ENCODE measurements at places on chromosomes 3 and 15.

- no peak for DNase-seq
- H3K4me3 ChIP-seq, result no peak overlapping the region
- H3K4me1 ChIP-seq, result peaks cover 4% of the 10 kb centered on the region
- H3K27ac ChIP-seq, result no peak overlapping the region
- no peaks in the 10 kb centered on the region for H3K27me3 ChIP-seq
Observed at GRCh38 chr15:49824775-49825099, 203.9 kb downstream of the DTWD1 start.

- no peak overlapping the region for H3K27ac ChIP-seq
- no peak for DNase-seq
- H3K4me3 ChIP-seq, result no peak overlapping the region
- H3K27me3 ChIP-seq, result no peaks in the 10 kb centered on the region
- peaks cover 5% of the 10 kb centered on the region for H3K4me1 ChIP-seq
Observed at GRCh38 chr3:157409516-157409915, 27.1 kb upstream of the PTX3 start.

DNA sequence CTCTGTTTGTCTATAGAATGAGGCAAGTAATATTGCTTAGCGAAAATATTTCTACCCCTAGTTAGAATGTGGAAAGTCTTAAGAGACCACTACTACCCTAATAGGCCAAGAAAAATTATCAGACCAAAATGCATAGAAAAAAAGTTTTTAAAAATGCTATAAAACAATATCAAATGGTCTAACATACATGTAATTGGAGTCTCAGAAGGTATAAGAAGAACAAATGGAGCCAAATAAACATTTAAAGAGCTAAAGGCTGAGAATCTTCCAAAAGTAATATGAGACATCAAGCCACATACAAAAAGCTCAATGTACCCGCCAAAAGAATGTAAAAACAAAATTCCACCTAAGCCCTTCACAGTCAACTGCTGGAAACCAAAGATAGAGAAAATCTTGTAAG is 133.5 kb upstream of the GADL1 start:
- H3K36me3 ChIP-seq, result no peaks in the 10 kb centered on the region
- DNase-seq, result no peak
- no peak overlapping the region for H3K27ac ChIP-seq
- H3K4me1 ChIP-seq, result no peaks in the 10 kb centered on the region
- no peaks in the 10 kb centered on the region for H3K27me3 ChIP-seq

- H3K27ac ChIP-seq, result no peak overlapping the region
- H3K36me3 ChIP-seq, result no peaks in the 10 kb centered on the region
- no peak overlapping the region for H3K4me3 ChIP-seq
- no peaks in the 10 kb centered on the region for H3K27me3 ChIP-seq
- peak; percentile 68 for DNase-seq
Observed at GRCh38 chr15:77085297-77085696, 14.4 kb upstream of the TSPAN3 start.

- H3K4me1 ChIP-seq, result no peaks in the 10 kb centered on the region
- no peak overlapping the region for H3K27ac ChIP-seq
- H3K36me3 ChIP-seq, result no peaks in the 10 kb centered on the region
- DNase-seq, result no peak
Observed at GRCh38 chr3:194100856-194101390, 35.0 kb upstream of the HES1 start.

GRCh38 chr3:32120471-32120870 is 14.1 kb downstream of the GPD1L start:
- H3K36me3 ChIP-seq, result no peaks in the 10 kb centered on the region
- no peaks in the 10 kb centered on the region for H3K27me3 ChIP-seq
- H3K27ac ChIP-seq, result no peak overlapping the region
- no peak overlapping the region for H3K4me3 ChIP-seq

DNA sequence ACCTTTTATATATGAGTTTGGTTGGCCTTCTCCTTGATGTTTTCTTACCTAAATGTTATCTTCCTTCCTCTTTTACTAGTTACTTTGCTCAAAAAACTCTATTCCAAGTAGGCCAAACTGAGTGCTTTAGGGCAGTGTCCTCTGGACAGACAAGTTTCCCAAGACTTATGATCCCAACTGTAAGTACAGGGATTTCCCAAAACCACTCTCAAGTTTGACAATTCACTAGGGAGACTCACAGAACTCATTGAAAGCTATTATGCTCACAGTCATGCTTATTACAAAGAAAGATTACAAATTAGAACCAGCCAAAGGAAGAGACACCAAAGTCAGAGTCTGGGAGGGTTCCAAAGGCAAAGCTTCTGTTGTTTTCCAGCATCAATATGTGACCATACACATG is 534.2 kb upstream of the ALCAM start:
- H3K4me3 ChIP-seq, result no peak overlapping the region
- H3K4me1 ChIP-seq, result peaks cover 2% of the 10 kb centered on the region
- H3K27me3 ChIP-seq, result no peaks in the 10 kb centered on the region
- no peak overlapping the region for H3K27ac ChIP-seq
- no peaks in the 10 kb centered on the region for H3K36me3 ChIP-seq

GRCh38 chr15:83164111-83164770 is 43.4 kb downstream of the HDGFL3 start:
- no peak overlapping the region for H3K27ac ChIP-seq
- no peaks in the 10 kb centered on the region for H3K36me3 ChIP-seq
- no peaks in the 10 kb centered on the region for H3K27me3 ChIP-seq
- H3K4me3 ChIP-seq, result no peak overlapping the region
- peak; percentile 86 for DNase-seq
- peaks cover 2% of the 10 kb centered on the region for H3K4me1 ChIP-seq

DNA sequence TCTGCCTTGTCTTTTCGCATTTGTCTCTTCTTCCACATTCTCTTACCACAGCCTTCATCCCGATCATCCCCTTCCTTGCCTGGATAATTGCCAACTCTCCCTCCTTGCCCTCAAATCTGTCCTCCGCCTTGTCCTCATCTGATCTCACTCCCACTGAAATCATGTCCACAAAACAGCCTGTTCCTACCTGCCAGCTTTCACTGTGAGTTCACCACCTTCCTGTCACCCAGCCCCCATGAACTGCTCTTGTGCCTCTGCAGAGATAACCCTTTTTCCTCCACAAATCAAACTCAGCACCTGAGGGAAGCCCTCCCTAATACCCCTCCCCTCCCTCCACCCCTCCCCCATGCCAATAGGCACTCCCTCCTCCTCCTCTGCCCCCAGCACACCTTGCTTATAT is 4.8 kb upstream of the ADCY5 start:
- DNase-seq, result no peak
- peaks cover 63% of the 10 kb centered on the region for H3K27me3 ChIP-seq
- H3K4me3 ChIP-seq, result no peak overlapping the region
- no peak overlapping the region for H3K27ac ChIP-seq

GRCh38 chr3:5004319-5005152 is 25.3 kb downstream of the BHLHE40 start:
- H3K4me1 ChIP-seq, result no peaks in the 10 kb centered on the region
- H3K36me3 ChIP-seq, result no peaks in the 10 kb centered on the region
- no peak for DNase-seq
- H3K27me3 ChIP-seq, result no peaks in the 10 kb centered on the region
- no peak overlapping the region for H3K4me3 ChIP-seq
- no peak overlapping the region for H3K27ac ChIP-seq

DNA sequence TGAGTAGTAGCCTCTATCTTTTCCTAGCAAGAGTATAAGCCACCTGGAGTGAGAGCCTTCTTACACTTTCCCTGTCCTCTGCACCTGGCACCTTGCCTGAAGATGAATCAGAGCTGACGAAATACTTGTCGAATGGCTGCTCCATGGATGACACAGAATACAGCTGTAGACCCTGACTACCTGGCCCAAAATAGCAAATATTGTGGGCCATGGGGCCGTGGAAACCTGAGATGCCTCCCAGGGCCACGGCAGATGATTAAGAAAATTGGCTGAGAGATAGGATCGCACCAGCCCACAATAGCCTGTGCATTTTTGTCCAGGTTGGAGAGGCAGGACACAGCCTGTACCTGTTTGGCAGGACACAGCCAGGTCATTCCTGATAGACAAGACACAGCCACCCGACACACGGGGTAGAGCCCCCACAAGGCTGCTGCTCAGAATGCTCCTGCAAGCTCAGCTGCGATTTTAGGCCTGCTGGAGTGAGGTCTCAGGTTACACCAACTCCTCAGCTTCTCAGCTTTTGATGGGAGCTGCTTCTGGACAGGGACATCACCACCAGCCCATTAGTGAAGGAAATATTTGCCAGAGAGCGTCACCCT is 22.9 kb upstream of the TPM1 start:
- no peak overlapping the region for H3K27ac ChIP-seq
- peak; percentile 95 for DNase-seq
- peaks cover 32% of the 10 kb centered on the region for H3K4me1 ChIP-seq
- H3K27me3 ChIP-seq, result no peaks in the 10 kb centered on the region
- no peak overlapping the region for H3K4me3 ChIP-seq

DNA sequence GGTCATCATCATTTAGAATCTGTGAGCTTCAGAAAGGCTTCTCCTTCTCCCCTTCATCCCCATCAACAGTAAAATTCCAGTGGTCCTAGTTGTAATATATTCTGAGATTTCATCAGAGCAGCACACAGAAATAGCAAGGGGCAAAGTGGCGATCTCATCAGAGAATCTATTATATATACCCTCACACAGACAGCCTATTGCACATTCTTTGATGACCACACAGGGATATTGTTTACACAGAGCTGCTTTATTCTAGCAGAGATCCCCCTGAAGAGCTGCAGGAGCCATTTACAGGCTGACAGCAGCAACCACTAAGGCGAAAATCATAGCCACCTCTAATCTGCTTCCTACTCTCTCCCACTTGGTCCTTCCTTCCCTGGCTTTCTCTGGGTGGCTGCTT is 42.0 kb upstream of the CRBN start:
- no peak overlapping the region for H3K4me3 ChIP-seq
- H3K36me3 ChIP-seq, result no peaks in the 10 kb centered on the region
- H3K27ac ChIP-seq, result no peak overlapping the region
- no peaks in the 10 kb centered on the region for H3K27me3 ChIP-seq
- no peaks in the 10 kb centered on the region for H3K4me1 ChIP-seq

DNA sequence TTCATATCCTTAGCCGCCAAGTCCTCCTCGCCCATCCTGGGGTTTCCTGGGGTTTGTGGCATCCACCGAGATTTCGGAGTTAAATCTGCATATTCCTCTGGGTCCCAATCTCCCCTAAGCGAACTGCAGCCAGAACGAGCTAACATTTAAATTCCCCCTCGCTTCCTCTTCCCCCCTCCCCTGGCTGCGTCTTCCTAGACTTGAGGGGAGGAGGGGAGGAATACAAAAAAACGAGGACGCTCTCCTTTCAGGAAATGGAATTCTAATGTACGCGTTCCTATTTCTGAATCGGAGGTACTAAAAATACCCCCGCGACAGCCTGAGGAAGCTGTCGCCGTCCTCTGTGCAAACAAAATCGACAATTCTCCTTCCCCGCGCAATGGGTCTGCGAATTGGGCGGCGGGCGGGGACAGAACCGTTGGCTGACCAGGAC is 5.6 kb downstream of the FEZF2 start:
- H3K4me3 ChIP-seq, result no peak overlapping the region
- no peak overlapping the region for H3K27ac ChIP-seq
- no peaks in the 10 kb centered on the region for H3K36me3 ChIP-seq
- no peak for DNase-seq
- H3K27me3 ChIP-seq, result peaks cover 71% of the 10 kb centered on the region
- no peaks in the 10 kb centered on the region for H3K4me1 ChIP-seq

DNA sequence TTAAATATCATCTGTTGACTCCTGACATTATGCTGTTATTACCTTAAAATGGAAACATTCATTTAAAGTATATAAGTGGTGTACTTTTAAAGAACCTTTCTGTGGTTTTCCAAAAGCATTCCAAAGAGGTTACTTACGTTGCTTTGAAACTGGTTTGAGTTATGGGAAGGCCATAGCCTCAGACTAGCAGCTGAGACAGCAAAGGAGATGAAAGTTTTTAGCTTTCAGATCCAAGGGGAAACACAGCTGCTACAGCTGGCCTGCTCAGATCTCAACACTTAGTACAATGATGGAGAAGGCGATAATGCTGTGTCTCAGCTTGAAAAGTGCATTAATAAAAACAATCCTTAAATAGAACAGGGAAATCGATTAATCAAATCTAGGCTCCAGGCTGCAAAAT is 921.1 kb downstream of the ROBO1 start:
- DNase-seq, result peak; percentile 89
- no peak overlapping the region for H3K4me3 ChIP-seq
- H3K4me1 ChIP-seq, result peaks cover 2% of the 10 kb centered on the region
- no peaks in the 10 kb centered on the region for H3K27me3 ChIP-seq
- H3K36me3 ChIP-seq, result no peaks in the 10 kb centered on the region

DNA sequence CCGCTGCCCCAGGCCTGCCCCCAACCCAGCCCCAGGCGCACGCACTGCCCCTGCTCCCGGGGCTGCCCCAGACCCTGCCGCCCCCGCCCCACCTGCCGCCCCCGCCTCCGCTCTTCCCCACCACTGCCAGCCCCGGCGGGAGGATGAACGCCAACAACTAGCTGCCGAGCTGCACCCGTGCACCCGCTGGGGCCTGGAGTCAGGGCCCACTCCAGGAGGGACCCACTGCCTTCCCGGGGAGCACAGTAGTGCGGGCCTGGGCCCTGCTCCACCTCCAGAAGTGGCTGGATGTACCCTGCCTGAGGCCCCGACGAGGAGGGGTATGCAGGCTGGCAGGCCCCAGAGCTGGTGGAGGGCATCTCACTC is 10.9 kb downstream of the ZBTB47 start:
- no peak overlapping the region for H3K4me3 ChIP-seq
- no peak overlapping the region for H3K27ac ChIP-seq
- no peak for DNase-seq
- peaks cover 14% of the 10 kb centered on the region for H3K36me3 ChIP-seq
- H3K27me3 ChIP-seq, result 0 out of 2 replicates have a peak, but pooled peaks cover under 1% of the 10 kb centered on the region
- H3K4me1 ChIP-seq, result peaks cover 6% of the 10 kb centered on the region

DNA sequence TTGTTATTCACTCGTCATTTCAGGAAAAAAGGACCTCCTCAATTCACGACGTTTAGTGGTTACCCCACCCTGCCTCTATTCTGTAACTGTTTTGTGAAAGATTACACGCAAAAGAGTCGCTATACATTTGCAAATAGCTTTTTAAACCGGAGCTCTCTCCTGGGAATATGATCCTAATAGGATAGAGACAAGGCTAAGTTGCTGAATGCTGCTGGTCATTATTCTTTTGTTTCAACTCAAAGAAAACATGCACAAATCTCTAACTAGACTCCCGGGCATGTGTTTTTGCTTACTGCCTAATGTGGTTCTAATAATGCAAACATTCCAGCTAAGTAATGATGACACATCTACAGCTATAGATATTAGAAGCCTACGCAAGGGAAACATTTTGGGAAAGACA is 214.6 kb upstream of the MDFIC2 start:
- H3K27me3 ChIP-seq, result peaks cover 8% of the 10 kb centered on the region
- H3K27ac ChIP-seq, result no peak overlapping the region
- no peaks in the 10 kb centered on the region for H3K4me1 ChIP-seq
- H3K36me3 ChIP-seq, result no peaks in the 10 kb centered on the region
- H3K4me3 ChIP-seq, result no peak overlapping the region
- peak; percentile 8 for DNase-seq

DNA sequence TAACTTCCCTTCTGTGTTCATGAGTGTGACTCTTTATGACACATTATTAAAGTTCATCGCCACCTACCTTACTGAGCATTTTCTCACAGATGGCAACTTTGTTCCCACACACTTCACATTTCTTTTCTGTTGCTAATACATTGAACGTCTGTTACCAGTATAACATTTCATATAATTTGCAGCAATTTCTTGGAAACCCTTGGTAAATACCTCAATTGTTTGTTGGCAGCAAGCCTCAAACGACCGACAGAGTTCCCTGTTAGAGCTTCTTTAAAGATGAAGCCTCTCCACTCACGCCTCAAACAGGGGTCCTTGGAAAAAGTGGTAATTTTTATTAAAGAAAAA is 3.2 kb upstream of the CHSY1 start:
- H3K27me3 ChIP-seq, result no peaks in the 10 kb centered on the region
- H3K4me3 ChIP-seq, result no peak overlapping the region
- peaks cover 10% of the 10 kb centered on the region for H3K4me1 ChIP-seq

GRCh38 chr3:45027441-45027840 is 1.3 kb downstream of the CLEC3B start:
- no peak overlapping the region for H3K4me3 ChIP-seq
- H3K36me3 ChIP-seq, result no peaks in the 10 kb centered on the region
- DNase-seq, result no peak
- H3K27me3 ChIP-seq, result no peaks in the 10 kb centered on the region
- peaks cover 12% of the 10 kb centered on the region for H3K4me1 ChIP-seq

All from IMR-90 (cell line).